DMS153 (cell line): ENCODE measurements at places on chromosomes 11 and 22.
A peak's percentile ranks its signal among the peaks of the same experiment; 100 is the strongest.

DNA sequence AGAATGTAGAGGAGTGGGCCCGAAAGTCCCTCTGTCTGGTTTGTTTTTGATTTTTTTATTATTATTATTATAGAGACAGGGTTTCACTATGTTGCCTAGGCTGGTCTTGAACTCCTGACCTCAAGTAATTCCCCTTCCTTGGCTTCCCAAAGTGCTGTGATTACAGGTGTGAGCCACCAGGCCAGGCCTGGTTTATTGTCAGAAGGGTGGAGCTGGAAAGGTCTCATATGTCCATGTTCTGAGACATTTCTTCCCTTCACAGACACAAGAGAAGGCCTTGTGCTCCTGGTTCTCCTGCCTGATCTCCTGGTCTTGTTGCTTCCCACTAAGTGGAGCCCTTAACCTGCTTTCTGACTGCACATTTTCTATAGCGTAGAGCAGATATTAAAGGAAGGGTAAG is 46.0 kb upstream of the CLPB start:
- no peak for DNase-seq

- DNase-seq: no peak
These were observed 254.9 kb downstream of the TMEM135 start for GRCh38 chr11:87292598-87292997.

- no peak for DNase-seq
These were observed 60.5 kb upstream of the MMP13 start for GRCh38 chr11:103016031-103016430.

DNA sequence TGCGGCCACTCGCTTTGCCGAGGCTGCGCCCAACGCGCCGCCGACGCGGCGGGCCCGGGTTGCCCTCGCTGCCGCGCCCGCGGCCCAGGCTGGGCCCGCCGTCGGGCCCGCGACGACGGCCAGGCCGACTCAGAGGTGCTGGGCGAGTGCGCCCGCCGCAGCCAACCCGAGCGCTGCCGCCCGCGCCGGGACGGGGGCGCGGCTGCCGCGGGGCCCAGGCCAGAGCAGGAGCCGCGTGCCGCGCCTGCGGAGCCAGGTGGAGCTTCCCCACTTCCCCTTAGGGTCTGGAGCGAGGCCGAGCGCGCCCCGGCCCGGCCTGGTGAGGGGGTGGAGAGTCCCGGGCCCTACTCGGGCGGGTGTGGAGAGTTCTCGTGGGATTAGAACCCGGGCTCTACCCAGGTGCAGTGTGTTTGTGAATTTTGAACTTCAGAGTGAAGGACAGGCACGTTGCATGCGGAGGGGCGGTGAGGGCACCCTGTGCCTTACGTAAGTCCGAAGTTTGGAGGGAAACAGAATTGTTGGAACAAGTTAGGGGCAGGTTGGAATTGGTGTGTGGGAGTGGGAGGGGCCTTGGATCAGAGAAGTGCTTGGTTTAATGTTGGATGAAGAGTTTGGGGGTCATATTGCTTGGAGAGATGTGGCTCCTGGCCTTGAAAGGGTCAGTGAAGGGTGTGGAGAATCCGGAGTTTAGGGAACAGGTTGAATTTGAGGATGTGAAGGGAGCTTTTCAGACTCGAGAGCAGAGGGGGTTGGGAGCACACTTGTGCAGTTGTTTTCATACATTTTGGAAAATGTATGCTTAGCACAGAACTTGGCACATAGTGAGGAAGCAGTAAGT is 697 bp downstream of the RNF169 start:
- peak; percentile 34 for DNase-seq

DNA sequence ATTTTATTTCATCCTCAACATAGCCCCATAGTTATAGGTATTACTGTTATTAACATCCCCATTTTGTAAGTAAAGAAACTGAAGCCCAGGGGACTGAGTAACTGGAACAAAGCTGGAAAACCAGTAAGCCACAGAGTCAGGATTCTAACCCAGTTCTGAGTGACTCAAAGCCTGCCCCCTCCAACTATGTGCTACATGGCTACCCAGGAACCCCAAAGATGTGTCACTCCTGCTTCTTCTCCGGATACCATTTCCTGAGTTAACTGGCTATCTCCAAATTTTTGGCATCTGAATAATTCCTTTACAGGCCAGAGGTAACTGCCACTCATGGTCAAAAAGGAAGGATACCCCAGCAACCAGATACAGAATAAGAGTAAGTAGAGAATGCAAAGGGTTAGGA is 43.6 kb downstream of the TENM4 start:
- no peak for DNase-seq

GRCh38 chr11:76903325-76903724 is 42.6 kb downstream of the ACER3 start:
- peak; percentile 78 for DNase-seq

- no peak for DNase-seq
These were observed 1.6 kb upstream of the ACY3 start for GRCh38 chr11:67651976-67652781.

DNA sequence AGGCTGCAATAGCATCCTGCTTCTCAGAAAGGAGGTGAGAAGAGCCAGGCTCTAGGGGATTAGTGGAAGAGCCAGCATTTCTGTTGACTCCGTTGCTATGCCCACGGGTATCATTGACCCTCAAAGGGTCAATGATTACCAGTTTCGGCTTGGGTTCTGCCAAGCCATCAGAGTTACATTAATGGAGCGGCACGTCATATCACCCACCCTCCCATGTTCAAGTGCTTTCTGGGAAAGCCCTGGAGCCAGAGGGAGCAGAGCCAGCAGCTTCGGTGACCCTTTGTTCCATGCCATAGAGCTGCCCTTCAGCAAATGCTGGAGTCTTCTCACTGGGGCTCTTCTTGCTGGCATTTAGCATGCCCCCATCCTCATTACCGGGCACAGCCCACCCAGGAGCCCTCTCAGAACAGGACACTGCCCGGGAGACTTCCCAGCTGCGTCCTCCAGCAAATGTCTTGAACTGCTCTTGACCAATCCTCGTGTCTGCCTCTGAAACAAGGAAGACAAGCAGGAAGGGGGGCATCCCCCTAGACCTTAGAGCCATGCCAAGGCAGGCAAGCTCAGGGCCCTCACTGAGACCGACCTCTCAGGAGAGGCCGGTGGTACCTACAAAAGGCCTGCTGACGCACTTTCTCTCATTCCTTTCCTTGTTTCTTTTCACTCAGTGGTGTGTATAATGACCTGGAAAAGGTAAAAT is 14.6 kb downstream of the KCNJ1 start:
- no peak for DNase-seq

DNA sequence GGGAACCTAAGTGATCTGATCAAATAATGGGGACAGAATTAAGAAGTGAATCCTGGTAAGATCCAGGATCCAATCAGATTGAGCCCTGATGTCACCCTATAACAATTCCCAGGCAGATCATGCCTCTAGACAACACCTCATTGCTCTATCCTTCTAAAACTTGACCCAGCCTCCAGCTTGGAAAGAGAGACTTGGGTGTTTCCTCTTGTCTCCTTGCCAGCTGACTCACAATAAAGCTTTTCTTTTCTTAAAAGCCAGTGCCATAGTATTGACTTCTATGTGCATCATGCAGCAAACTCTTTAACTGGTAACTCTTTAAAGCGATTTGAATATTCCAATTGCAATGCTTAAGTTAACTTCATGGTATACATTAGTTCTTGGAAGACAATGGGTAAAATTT is 109.6 kb upstream of the CHORDC1 start:
- no peak for DNase-seq

DNA sequence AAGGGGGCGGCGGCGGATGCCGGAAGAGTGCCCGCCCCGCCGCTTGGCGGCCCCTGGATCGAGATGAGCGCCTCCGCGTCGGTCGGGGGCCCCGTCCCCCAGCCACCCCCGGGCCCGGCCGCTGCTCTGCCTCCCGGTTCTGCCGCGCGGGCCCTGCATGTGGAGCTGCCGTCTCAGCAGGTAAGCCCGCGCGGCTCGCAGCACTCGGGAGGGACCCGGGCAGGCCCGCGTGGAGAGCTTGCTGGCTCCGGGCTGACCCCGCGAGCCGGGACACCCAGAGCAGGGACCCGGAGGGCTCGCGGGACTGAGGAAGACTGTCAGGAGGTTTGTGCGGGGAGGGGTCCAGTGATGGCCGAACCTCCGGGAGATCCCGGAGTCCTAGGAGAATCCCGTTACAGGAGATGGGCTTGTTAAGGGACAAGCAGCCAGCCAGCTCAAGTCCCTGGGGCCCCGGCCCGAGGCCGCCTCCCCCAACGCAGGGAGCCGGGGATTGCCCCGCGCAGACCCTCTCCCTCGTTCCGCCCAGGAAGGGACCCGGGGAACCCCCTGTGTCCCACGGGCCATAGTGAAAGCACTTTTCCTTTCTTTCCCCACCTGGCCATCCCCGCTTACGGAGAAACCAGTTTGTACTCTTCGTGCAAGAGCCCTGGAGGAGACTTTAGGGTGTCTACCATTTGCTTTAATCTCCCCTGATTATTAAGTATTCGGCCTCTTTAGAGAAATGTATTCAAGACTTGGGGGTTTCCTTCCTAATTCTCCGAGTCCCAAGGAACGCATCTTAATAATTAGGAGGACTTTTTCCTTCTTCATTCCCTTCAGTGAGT is 547 bp downstream of the UVRAG start:
- no peak for DNase-seq

GRCh38 chr11:45857961-45858474 is 10.7 kb downstream of the CRY2 start:
- peak; percentile 13 for DNase-seq

DNA sequence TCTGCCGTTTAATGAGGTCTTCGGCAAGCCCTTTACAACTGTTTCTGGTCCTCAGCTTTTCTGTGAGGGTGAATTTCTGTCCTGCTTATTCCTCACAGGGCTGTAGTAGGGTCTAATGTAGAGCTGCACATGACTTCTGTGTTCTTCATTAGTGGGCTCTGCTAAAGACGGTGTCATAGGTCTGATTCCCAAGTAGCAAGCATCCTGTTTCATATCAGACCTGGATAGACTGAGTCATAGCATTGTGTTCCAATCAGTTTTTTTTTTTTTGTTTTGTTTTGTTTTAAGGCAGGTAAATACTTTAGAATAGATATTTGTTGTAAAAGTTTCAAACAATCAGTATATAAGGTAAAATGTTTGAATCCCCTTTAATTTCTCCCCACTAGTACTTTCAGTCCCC is 35.4 kb downstream of the BIRC2 start:
- no peak for DNase-seq

GRCh38 chr11:17816232-17816931 is 81.8 kb downstream of the KCNC1 start:
- no peak for DNase-seq

- DNase-seq: no peak
These were observed 7.5 kb downstream of the GLB1L3 start for GRCh38 chr11:134283461-134284230.

DNA sequence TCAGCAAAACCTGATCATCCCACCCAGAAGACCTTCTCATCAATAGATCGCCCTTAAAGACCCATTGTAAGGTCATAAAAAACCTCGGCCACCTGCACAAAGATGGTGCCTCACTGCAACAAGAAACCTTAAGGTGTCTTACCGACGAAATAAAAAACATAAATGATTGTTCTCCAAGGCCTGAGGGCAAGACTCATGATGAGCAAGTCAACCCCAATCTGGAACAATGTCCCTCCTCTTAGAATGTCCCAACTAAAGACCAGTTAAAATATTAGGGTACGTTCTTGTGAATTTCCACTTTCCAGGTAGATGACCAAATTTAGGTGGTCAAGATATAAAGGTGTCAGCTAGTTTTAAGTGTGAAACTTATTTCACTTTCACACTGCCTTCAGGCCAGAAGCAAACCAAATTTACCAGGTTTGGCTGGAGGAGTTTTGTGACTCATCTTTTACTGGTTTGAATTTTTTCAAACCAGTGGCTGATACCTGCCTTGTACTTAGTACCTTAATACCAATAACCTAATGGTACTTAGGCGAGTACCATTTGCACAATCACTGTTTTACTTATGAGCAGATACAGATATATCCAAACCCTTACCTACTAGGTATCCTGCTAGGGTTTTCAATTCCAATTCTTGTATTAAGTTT is 14.9 kb downstream of the KDELR3 start:
- no peak for DNase-seq

- DNase-seq: no peak
These were observed 18.8 kb downstream of the CYP2D6 start for GRCh38 chr22:42111798-42112197.

DNA sequence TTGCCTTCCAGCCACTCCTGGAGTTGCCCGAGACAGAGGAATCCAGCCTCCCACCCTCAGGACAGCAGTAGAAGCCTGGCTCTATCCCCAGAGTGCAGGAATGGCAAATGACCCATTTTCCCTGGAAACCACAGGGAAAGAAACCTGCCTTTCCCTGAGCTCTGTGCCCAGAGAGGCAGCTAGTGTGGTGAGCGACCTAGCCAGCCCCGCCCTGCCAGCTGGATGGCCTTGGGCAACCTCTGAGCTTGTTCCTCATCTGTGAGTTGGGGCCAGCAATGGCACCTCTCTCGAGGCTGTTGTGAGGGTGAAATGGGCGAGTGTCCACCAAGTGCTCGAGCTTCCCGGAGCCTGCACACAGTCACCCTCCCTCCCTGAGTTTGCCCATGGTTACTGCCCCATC is 3.7 kb downstream of the OMP start:
- DNase-seq: no peak

DNA sequence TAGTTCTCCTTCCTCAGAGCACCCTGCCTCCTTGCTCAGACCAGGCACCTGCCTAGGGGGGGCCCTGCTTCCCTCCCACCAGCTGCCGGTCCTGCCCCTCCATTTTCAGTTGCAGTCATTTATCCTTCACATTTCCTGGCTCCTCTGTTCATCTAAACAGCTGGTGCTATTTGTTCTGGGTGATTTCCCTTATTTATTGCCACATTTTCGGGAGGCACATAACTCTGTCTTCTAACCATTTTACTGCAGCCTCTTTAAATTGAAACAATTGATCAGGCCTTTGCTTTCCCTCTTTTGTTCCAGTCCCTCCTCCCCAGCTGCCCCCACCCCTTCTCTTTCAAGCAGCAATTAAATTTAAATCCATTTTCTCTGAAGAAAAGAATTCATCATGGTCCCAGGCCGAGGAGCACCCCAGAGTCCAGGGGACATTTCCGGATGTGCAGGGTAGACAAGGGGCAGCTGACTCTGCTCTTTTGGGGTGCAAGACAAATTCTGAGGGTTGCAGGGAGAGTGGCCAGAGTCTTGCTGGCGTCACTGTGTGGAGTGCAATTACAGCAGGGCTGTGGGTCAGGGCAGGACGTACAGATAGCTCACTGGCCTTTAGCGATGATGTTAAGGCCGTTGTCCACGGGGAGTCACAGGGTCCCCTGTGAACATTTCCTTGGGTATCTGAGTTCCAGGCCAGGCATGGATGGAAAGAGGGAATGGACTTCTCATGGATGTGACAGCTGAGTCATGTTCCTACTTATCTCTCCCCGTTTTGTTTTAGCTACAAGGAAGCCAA is 476.4 kb downstream of the TBC1D22A start:
- DNase-seq: no peak

- no peak for DNase-seq
These were observed 114.0 kb downstream of the FAM76B start for GRCh38 chr11:95675585-95675984.
